ENCODE measurements at places on chromosomes 5 and 9.

DNA sequence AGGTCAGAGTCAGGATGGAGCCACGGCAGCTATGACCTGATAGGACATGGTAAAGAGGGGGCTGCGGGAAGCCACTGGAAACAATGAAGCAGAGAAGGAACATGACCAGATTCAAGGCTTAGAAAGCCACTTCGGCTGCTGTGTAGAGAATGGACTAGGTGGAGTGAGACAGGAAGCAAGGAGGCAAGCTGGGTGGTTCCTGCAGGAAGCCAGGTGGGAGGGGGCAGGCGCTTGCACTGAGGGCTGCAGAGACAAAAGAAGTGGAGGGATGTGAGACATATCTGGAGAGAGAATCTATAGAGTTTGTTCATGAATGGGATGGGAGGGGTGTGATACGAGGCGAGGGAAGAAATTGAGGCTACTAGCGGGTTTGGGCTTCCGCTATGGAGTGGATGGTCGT, 19.0 kb upstream of the N4BP3 start:
- DNase-seq, result no peak

DNA sequence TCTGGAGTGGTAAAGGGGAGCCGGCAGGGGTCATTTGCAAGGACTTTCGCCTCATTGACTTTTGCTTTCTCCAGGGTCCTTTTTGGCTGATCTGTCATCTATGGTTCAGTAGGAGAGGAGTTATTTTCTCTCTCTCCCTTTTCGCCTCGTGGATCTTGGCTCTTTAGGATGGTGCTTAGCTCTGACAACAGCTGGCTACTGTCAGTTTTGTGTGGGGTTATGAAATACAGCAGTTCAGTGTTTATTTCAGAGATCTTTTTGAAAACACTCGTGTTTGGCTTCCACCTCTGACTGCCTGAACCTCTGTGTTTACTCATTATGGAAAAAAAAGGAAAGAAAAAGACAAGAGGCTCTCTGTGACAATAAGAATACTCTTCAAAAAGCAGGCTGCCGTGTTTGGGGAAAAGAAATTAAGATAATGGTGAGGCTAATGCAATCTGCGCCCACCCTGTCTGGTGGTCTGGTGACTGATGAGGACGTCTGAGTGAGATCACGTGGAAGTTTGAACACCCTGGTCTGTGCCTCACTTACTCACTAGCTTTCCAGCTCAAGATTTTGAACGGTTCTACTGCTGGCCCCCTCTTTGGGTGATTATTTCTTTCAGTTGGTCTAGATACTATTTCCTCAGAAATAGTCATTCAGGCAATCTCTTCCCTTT, 567.7 kb downstream of the CAAP1 start:
- no peak for DNase-seq

GRCh38 chr5:78002690-78003089, 226.6 kb upstream of the TBCA start:
- no peak for DNase-seq

DNA sequence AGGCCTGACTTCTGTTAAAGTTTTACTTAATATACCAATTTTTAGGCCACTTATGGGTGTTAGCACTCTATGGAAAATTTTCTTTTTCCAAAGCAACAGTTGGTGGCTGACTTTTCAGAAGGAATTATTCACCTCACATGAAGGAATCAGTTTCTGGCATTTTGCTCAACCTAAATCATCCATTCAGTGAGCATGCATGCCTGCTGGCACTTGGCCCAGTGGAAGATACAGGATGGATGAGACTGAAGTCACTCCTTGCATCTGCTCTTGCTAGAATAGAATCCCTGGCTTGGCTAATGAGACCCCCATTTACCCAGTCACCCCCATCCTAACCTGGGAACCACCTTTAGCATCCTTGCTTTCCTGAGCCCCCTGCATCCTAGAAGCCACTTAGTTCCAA, 131.7 kb downstream of the WDR41 start:
- no peak for DNase-seq

DNA sequence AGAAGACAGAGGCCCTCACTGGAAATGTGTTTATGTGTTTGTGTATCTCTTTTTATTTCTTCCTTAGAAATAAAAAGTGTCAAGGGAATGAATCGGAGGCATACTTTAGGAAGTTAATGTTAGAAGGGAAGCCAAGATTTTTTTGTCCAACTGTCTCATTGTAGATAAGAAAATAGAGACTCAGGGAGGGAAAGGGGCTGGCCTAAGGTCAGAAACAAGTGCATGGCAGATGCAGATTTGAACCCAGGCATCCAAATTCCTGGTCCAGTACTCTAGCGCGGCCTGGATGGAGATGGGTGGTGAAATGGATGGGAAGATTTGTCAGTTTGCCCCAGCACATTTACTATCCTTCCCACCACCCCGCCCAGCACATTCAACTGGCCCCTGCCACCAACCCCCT, 19.8 kb upstream of the TNIP1 start:
- DNase-seq, result no peak

- DNase-seq, result no peak
Observed at GRCh38 chr5:30991462-30991861, 202.0 kb upstream of the CDH6 start.

GRCh38 chr5:16313761-16314160, 134.2 kb upstream of the MARCHF11 start:
- DNase-seq, result no peak

GRCh38 chr9:37923118-37923795, 19.3 kb upstream of the SLC25A51 start:
- no peak for DNase-seq

- DNase-seq, result no peak
Observed at GRCh38 chr9:130201399-130201873, 29.2 kb downstream of the NCS1 start.

DNA sequence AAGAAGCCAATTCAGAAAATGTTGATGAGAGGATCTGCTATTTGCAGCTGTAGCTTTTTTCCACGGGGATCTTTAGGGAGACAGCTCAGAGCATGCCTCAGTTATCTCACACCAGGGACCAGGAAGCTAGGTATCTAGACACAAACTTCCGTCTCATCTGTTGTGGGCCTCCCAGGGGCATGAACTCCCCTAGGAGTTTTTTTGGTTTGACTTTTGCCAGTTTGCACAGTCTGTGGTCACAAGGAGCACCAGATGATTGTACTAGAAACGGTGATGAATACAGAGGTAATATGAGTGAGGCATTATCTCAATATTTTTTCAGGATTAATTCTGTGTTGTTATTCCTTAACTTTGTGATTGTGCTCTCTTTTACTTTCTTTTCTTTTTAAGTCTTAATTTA, 533.2 kb upstream of the SEMA6A start:
- no peak for DNase-seq

DNA sequence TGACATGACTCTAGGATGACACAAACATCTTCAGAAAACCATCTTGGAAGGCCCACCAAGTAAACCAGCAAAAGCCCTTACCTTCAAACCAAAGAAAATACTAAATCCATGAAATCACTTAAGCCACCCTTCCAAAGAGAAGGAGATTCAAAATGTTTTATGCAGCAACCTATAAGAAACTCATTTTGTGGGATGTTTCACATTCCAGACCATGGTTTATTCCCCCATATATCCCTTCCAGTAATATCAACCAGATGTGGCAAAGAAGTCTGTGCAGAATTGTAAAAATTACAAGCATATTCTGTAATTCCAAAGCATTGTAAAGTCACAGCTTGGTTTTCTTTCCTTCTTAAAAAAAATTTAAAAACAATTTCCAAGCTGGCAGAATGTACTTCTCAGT, 117.4 kb downstream of the SLIT3 start:
- no peak for DNase-seq

GRCh38 chr9:107141967-107142366, 141.1 kb upstream of the RAD23B start:
- no peak for DNase-seq

GRCh38 chr9:91628892-91629291, 205.3 kb upstream of the NFIL3 start:
- no peak for DNase-seq

- peak; percentile 10 for DNase-seq
Observed at GRCh38 chr5:174327317-174327864, 281.9 kb downstream of the NSG2 start.

DNA sequence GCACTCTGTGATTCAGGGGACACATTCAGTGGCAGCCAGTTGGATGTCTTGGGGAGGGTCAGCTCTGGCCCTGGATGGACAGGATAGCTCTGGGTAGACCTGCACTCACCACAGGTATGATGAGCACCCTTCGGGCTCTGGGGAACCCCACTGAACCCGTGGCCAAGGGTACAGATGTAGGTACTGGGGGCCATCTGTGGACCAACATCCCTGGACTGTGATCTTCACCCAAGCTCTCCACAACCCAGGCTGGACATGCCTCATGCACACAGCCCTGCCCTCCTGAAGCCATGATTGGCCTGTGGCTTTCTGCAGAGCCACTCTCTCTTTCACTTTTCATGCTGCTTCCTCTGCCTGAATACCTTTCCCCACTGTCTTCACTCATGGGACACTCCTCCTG, 15.6 kb upstream of the ACSL6 start:
- no peak for DNase-seq

DNA sequence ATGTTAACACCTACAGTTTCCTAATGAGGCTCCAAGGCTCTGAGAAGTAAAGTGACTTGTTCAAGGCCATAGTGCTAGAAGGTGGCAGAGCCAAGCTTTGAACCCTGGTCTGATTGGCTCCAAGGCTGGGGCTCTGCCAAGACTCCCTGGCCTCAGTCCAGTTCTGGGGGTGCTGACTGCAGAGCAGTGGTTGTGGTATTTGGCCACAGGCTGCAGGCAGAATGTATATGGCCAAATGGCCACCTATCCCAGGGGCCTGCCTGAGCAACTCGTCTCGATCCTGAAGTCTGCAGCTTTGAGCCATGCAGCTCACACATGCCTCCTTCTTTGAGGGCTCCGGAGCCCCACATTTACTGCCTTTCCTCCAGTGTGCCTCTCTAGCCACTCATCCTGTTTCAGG, 9.7 kb upstream of the NEK6 start:
- no peak for DNase-seq
